Tibial artery (tissue), 4 donors: ENCODE measurements at places on chromosomes 12 and 14.
A peak's percentile ranks its signal among the peaks of the same experiment; 100 is the strongest.

DNA sequence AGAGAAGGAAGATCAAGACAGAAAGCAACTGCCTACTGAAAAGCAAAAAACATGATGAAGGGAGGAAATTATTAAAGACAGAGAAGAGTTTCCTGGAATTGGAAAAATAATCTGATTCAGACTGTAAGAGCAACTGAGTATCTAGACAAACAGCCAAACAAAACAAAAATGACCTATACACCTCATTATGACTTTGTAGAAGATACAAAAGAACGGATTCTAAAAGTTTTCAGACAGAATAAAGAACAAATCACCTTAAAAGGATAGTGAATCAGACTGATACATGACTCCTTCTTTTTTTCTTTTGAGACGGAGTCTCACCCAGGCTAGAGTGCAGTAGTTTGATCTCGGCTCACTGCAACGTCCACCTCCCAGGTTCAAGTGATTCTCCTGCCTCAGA lies 10.4 kb downstream of the OSBPL8 start:
- no peak for DNase-seq

GRCh38 chr12:95397571-95397970 lies 76.4 kb upstream of the METAP2 start:
- no peak for DNase-seq

- DNase-seq, result no peak
Measured at GRCh38 chr12:83106873-83107272, 420.2 kb downstream of the TMTC2 start.

- no peak for DNase-seq
Measured at GRCh38 chr14:101062601-101063000, 159.1 kb upstream of the RTL1 start.

- peak; percentile 71 for DNase-seq
Measured at GRCh38 chr12:121805171-121806008, 1.6 kb downstream of the SETD1B start.
